ENCODE measurements at places on chromosomes 3 and 15. TPM values are rescaled to one million over a fixed set of nuclear protein-coding genes. Genes with fewer than 3 reads are reported as not detected.

DNA sequence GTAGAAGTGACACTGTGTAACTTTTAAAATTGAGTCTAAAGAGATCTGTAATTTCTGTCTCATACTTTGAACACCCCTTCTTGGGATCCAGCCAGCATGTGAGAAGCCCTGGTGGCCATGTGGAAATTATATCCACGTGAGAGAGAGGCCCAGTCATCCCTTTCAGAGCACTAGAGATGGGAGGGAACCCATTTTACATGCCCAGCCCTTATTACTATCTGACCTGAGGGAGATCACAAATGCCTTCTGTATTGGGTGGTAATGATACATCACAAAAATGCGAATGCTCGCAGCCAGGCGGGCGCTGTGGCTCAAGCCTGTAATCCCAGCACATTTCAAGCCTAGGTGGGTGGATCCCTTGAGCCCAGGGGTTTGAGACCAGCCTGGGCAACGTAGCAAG lies 27.3 kb upstream of the TRAK1 start:
- DNase-seq = peak; percentile 41

- peak; percentile 68 for DNase-seq
Observed at GRCh38 chr15:61275901-61276300, 46.8 kb upstream of the RORA start.

DNA sequence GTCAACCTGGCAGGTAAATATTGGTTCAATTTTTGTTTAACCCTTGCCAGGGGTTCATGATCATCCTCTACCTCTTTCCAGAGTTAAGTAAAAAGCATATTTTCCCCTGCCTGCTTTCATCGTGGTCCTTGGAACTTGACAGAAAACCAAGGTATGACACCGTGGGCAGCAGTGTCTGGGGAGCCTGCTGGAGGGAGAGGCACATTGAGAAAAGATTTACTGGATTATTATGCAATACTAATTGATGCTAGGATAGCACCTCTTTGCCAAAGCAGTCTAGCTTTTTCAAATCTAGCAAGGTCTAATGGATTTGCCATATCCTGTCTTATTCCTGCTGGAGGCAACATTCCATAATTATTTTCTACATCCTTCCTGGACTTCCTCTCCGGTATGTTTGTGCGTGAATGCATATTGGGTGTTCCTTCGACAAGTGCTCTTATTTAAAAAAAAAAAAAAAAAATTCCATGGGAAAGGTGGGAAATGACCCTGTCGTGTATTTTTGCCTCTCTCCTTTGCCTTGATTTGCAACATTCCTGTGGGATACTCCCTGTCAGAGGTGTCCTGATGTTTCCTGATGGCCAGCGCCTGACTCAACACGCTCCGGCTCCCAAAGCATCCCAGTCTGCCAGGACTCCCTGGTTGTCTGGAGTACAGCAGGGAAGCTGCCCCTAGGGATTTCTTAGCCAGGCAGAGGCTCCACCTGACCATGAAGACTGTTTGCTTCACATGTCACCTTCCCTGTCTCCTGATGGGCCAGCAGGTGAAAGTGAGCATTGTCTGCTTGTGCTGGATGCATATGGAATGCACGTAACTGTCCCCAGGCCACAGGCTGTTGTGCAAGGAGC lies 6.3 kb downstream of the BHLHE40 start:
- peak; percentile 42 for DNase-seq

GRCh38 chr15:63349156-63349555 lies 32.5 kb downstream of the CA12 start:
- DNase-seq = no peak

DNA sequence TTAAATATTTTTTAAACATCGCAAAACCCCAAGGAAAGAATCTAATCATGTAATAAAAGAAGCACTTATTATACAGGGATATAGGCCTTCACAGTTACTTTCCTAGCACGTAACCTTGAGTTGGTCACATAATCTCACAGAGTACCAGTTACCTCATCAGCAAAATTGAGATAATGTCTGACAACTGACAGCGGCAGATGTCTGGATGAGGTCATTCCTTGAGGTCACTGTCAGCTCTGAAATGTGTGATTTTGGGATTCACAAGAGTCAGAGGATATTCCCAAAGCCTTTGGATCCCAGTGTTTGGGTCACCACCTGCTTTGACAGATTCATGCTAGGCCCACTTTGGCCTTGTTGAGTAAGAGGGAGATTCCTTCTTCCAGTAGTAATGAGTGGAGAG lies 151.4 kb upstream of the SEMA6D start:
- DNase-seq = peak; percentile 61

GRCh38 chr3:87437765-87438164 lies 161.4 kb upstream of the POU1F1 start:
- DNase-seq = no peak

GRCh38 chr3:56878074-56878473 lies 76.3 kb upstream of the ARHGEF3 start:
- DNase-seq = no peak

DNA sequence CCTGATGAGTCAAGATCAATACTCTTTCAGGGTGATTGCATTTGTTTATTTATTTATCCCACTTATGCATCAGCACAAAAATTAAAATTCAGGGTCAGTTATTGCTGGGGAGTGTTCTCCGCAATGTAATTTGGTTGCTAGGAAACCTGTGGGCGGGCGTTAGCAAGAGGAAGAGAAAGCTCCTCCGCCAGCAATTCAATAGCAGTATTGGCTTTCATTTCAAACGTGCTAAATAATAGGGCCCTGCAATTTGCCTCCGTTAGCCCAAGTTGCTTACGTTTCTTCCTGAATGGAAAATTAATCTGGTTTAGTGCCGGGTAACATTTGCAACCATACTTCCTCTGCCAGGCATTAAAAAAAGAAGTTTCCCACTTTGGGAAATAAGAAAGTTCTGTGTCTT lies 35.5 kb upstream of the PLCL2 start:
- DNase-seq = no peak

- DNase-seq = no peak
Observed at GRCh38 chr3:52249683-52250082, 4.1 kb downstream of the PPM1M start.

DNA sequence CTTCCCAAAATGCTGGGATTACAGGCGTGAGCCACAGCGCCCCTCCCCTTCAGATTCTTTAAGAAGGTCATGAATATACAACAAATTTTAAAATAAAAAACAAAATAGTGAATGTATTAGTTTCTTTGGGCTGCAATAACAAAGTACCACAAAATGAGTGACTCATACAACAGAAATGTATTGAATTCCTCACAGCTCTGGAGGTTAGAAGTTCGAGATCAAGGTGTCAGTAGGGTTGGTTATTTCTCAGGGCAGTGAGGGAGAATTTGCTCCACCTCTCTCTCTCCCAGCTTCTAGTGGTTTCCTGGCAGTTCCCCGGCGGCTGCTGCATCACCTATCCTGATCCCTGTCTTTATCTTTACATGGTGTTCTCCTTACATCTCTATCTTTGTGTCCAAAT lies 804.0 kb downstream of the ROBO1 start:
- no peak for DNase-seq

DNA sequence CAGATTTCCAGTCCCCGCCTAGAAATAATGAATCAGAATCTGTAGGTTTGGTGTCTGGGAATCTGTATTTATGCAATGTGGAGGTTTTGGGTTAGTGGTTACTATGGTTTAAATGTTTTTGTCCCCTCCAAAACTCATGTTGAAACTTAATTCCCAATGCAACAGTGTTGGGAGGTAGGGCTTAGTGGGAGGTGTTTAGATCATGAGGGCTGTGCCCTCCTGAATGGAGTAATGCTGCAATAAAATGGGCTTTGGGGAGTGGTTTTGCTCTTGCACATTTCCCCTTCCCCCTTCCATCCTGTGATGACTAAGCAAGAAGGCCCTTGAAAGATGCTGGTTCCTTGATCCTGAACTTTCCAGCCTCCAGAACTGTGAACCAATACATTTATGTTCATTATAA lies 9.2 kb upstream of the RFC4 start:
- DNase-seq = no peak

DNA sequence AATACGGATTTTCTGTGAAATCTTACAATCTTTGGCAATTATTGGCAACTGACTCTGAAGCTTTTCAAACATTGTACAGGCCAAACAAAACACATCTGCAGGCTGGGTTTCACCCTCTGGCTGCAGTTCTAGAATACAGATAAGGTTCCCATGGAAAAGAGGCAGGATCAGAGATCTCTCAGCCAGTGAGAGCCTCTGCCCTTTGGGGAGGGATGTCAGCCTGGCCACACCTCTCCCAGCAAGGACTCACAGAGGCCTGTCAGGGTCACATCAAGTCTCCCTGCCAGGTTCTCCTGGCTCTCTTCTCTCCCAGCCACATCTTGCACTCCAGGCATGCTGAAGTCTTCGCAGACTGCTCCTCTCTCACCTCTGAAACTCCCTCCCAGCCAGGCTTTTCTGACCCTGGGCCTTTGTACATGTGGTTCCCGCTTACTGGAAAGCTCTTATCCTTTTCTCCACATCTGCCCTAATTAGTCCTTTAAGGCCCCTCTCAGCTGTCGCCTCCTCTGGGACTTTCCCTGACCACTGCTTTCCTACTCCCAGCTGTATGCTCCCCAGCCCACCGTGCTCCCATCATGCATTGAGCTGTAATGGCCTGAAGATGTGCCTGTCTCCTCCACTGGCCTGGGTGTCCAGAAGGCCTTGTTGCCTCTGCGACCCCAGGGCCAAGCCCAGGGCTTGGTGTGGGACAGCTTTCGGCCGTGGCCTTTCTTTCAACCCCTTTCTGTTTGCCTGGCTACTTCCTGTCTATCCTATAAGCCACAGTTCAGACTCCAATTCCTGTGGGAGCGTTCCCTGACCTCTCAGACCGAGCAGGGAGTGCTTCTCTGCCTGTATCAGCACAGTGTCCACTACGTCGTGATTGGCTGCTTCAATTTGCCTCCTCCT lies 4.3 kb downstream of the RBP1 start:
- DNase-seq = peak; percentile 91

DNA sequence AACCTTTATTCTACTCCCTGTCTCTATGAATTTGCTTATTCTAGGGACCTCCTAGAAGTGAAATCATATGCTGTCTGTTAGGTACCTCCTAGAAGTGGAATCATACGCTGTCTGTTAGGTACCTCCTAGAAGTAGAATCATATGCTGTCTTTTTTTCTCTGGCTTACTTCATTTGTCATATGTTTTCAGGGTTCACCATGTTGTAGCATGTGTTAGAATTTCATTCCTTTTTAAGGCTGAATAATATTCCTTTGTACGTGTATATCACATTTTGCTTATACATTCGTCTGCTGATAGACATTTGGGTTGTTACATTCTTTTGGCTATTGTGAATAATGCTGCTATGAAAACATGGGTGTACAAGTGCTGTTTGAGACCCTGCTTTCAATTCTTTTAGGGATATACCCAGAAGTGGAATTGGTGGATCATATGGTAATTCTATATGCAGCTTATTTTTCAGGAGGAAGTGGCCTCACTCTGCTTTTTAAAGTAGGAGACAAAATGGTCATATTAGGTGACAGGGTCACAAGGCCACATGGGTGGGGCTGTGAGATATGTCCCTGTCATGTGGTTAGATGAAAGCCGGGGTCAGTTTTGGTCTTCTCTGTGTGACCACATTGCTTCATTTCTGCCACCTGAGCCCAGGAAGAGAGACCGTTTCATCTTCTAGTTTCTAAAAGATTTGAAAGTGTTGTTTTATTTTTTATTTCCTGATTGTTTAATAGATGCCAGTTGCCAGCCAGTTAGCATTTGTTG lies 76.7 kb downstream of the FLNB start:
- DNase-seq = no peak

GRCh38 chr3:114379266-114379665 lies 85.4 kb downstream of the TIGIT start:
- no peak for DNase-seq

DNA sequence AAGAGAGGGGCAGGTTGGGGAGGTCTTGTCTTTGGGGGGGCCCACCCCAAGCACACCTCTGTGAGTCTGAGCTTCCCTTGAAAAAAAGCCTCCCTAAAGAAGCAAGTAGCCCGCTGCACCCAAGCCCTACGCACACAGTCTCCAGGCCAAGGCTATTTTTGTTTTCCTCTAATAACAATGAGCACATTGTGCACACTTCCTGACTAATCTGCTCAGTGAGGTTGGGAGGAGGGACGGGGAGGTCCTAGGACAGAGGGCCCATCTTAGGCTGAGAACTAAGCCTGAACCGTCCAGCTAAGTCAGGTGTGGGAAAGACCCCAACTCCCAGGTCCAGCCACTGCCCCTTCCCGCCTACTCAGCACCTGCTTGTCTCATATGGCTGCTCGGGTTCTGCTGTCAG lies 87.2 kb downstream of the HMG20A start:
- peak; percentile 60 for DNase-seq

DNA sequence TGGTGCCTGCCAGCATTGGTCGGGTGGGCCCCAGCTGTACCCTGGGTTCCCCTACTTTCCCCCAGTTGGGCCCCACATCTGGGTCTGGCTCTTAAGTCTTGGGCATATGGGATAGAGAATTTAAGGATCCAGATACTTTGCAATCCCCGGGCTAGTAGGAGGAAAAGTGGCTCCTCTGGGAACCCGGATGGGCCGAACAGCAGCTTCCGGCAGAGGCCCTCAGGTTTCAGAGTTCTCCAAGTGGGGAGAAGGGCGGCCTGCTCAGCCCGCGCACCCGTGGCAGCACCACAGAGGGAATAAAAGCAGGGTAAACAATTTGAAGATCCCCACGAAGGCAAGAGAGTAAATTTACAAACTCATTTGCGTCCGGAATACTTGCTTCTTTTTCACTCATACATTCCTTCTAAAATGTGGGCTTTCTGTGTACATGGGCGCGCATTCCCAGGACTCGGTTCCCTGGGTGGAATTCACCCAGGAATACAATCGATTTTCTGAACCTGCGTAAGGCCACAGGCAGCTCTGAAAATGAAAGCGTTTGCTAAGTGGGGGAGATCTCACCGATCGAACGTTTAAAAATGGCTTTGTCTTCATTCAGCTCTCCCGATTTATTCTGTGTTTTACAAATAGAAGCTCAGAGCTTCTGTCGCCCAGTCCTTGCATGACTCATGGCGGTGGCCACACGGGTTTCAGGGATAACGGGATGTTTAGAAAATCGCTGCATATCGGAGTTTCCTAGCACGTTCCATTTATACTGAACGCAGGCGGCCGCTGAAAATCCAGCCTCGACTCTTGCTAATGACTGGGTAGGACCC lies 74.0 kb upstream of the POLG start:
- DNase-seq = no peak

DNA sequence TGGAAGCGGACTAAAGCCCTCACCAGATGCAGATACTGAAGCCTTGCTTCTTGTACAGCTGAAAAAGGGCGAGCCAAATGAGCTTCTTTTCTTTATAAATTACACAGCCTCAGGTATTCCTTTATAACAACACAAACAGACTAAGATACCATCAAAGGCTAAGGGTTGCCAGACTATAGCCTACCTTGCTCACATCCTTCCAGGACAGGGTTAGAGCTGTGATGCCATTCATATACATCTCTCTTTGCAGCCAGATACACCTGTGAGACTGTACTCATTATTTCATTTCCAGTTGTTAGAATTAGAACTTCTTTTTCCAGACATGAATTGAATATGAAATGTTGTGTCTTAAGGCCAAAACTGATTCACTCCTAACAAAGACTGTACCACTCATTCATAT lies 262.8 kb upstream of the NR2F2 start:
- no peak for DNase-seq

GRCh38 chr3:119731560-119732343 lies 28.9 kb downstream of the CFAP91 start:
- no peak for DNase-seq

- DNase-seq = no peak
Observed at GRCh38 chr3:176376531-176376930, 820.8 kb downstream of the TBL1XR1 start.

SH2D7 gene
- total RNA-seq = 0.36 TPM

LIPC gene
- 0.35 TPM for total RNA-seq

UBE2E2 gene
- 96.3 TPM for total RNA-seq

GTF2A2 gene
- total RNA-seq = 129 TPM

RFX7 gene
- 15.3 TPM for total RNA-seq

GHRL gene
- not detected for total RNA-seq
